ENCODE measurements at places on chromosomes 2 and 18. TPM values are rescaled to one million over a fixed set of nuclear protein-coding genes. Genes with fewer than 3 reads are reported as not detected.

DNA sequence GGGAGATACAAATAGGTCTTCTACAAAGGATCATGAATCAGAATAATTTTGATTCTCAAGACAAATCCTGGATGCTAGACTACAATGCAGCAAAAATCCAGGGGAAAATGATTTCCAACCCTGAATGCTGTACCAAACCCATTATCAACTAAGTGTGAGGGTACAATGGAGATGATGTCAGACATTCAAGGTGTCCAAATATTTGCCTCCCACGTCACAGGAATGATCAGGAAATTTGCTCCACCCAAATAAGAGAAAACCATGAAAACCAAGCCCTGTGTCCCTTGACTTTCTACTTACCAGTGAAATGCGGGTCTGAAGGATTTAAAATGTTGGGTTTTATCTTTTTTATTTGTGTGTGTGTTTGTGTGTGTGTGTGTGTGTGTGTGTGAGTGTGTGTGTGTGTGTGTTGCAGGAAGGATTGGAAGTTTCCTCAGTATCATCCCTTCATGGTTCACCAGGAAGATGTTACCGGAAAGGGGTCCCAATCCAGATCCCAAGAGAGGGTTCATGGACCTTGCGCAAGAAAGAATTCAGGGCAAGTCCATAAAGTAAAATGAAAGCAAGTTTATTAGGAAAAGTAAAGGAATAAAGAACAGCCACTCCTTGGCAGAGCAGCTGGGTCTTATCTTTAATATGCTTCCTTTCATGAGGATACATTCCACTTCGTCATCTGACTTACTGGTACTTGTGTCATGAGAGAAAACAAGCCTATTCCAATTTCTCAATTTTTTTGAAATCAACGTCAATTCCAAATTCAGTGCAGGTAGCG lies 61.1 kb upstream of the ID2 start:
- DNase-seq = no peak

DNA sequence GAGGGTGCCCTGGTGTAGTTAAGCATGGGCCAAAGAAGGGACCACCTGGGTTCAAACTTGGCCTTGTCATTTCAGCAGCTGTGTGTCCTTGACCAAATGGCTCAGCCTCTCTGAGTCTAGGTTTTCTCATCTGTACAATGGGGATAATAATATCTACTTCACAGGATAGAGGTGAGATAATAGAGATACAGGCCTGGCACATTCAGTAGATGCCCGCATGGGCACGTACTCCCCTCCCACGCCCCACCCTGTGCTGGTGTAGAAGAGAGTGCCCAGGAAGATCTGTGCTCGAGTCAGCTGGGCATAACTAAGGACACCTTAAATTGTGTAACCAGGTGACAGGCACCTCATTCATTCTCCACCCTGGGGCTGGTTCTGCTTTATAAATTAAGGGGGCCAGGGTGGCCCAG lies 8.4 kb upstream of the TMEM185B start:
- DNase-seq = peak; percentile 23

DNA sequence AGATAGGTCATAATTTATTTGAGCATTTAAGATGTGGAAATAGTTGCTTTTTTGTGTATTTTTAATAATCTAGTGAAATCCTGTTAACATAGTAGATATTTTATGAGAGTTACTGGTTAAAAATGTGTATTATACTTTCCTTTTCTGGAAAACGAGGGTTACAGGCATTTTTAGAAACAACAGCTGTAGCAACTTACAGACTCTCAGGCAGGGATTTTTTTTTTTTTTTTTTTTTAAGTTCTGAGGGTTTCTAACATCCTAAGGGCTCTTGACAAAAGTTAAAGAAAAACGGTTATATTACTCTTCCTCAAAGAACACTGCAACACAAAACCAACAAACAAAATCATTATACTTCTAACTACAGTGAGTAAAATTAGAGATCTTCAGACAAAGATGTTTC lies 205.9 kb downstream of the ACKR3 start:
- DNase-seq = no peak

DNA sequence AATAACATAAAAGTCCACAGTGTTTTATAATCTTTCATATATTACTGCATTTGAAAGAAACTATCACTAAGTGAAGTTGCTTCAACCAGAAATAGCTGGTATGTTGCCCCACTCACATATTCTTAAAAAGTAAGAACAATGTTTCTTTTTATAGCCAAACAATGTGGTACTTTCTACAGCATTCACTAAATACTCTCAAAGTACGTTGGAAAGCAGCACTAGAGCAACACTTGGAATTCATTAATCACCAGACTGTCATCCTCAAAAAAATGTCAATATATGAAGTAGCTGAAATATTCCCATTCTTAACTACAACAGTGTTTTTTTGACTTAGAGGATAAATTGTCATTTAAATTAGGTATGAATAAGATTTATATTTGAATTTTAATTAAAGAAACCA lies 32.8 kb downstream of the COBLL1 start:
- no peak for DNase-seq

Gene CCDC178
- total RNA-seq = not detected
